ENCODE measurements at places on chromosomes 2 and 18.

- DNase-seq = no peak
Observed at GRCh38 chr2:148538375-148538774, 106.2 kb upstream of the EPC2 start.

- DNase-seq = no peak
Observed at GRCh38 chr2:68737711-68738110, 3.1 kb downstream of the ARHGAP25 start.

- DNase-seq = peak; percentile 61
Observed at GRCh38 chr18:69250305-69251151, 150.2 kb upstream of the DOK6 start.

DNA sequence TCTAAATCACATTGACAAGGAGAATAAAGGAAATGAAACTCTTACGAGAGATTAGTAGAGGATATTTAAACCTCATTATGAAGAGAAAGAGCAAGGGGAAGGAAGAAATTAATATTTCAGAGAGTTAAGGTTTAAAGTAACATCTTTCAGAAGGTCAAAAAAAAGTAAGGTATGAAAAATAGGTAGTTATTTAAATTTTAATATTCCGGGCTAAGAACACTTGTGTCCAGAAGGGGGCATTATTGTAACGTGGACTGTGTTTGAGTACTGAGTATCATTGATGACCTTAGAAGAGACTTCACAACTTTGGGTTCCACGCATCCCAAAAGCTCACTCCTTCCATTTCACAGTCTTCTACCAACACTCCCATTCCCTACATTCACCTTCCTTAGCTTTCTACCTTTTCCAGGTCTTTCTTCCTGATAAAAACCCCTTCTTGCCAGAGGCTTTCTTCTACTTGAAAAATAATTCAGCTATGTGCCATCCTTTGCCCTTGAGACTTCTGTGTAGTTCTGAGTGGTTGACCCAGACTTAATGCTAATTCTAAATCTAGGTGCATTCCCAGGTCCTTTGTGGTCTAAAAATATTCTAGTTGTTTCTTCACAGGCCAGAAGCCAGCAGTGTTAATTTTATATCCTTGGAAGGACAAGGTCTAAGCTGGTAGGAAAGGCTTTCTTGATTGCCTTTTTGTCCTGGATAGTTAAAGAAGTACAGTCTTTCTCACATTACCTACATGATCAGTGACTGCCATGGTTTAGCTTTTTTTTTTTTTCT is 16.5 kb downstream of the DYNC1I2 start:
- no peak for DNase-seq

DNA sequence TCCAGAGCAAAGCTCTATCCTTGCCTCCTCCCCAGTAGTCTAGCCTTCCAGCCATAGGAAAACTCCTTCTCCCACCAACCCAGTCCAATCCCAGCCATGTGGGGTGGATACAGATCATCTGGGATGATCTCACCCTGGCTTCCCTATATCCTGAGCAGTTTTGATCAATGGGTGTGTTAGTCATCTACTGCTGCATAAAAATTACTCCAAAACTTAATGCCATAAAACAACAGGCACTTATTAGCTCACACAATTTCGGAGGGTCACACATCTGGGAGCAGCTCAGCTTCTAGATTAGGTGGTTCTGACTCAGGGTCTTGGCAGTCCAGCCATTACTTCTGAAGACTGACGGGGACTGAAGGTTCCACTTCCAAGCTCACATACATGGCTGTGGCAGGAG is 190.4 kb downstream of the SPP2 start:
- peak; percentile 78 for DNase-seq

- DNase-seq = no peak
Observed at GRCh38 chr2:104043864-104044263, 810.1 kb upstream of the POU3F3 start.

GRCh38 chr18:26536664-26537063 is 11.7 kb downstream of the KCTD1 start:
- DNase-seq = no peak

DNA sequence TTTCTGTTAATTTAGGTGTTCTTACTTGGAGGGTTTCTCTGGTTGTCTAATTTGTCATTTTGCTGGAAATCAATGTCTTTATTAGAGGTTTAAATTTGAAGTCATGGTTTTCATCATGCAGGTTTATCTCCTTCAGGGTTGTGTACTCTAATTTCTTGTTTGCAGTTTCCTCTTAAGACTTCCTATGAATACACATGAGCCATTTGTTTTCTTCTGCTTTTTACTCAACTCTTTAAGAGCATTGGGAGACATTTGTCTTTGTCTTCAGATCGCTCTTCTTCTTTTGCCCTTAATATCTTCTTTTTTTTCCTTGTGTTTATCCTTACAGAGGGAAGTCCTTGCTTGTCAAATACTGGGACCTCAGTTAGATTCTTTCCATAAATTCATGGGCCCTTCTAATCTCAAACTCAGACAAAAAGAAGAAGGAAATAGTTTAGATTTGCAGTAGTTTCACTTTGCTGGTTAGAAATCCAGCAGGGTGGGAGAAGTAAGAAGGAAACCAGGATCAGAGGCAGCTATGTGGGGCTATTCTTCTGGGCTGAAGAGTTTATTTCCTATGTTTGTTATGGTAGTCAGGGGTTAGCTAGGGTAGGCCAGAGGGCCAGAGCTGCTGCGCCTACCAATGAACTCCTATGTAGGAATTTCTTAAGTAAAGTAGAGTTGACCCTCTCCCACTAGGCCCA is 176.6 kb downstream of the DYSF start:
- no peak for DNase-seq

GRCh38 chr2:157574165-157574564 is 54.5 kb downstream of the ACVR1C start:
- DNase-seq = no peak

- no peak for DNase-seq
Observed at GRCh38 chr2:175844169-175844568, 157.9 kb downstream of the LNPK start.

DNA sequence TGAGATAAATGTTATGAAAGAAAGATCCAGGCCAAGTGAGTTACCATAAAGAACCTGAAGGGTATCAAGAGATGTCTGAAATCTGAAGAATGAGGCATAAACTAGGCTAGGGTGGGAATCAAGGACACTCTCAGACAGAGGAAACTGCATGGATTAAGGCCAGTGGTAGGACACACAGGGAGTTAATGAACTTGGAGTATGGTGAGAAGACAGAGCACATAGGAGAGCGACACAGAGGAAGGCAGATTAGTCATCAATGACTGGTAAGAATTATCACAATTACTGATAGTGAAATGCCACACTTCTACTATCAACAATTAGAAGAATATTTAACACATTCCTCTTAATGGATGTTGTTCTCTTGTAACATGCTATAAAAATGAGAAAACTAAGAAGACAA is 76.9 kb downstream of the TTC21B start:
- DNase-seq = no peak

DNA sequence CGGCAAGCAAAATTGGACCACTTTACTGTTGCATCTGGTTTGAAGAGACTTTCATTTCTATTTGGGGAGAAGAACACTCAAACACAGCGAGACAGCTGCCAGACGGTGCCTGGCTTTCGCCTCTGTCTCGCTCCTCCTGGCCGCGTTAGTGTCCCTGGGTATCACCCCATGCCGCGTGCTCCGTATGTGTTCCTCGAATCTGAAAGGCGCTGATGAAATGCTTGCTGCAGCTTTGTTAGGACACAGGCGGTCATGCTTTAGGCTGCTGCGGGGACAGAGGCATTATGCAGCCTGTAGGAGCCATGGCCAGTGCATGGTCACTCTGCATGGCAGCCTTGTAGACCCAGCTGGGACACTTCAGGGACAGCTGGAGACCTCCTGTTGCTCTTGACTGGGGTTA is 53.9 kb downstream of the LDLRAD4 start:
- DNase-seq = no peak

DNA sequence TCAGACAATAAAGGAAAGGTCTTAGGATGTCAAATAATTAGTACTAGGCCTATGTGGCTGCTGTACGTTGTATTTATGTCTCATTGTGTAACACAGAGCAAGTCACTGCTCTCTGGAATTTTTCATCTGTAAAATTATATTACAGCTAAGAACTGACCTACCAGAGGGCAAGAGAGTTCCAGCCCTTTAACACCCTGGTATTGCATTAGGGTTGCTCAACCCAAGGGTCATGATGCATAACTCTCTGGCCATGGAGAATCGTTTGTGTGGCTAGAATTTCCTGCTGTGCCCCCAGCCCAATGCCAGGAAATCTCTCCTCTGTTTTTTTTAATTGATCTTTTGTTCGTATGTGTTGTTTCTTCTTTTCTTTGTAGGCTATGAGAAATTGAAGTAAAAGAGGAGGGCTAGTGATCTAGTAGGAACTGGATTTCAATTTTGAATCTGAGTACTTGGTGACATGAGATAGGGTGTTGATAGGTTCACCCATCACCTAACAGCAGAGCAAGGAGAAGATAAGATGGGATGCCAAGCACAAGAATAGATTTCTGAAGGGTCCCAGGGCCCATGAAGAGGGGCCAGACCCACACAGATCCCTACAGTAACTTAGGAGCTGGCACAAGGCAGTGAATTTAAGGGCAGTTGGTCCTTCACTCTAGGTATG is 571.2 kb upstream of the TNP1 start:
- no peak for DNase-seq

DNA sequence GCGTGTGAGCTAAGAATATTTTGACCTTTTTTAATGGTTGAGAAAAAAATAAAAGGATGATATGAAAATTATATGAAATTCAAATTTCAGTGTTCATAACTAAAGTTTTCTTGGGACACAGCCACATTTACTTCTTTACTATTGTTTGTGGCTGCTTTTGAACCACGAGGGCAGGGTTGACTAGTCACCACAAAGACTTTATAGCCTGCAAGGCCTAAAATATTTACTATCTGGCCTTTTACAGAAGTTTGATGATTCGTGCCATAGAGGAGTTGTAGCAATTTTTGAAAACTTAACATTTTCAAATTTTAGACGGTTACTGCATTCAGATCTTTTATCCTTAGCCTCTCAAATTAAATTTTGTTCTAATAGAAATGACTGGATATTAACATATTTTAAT is 69.9 kb downstream of the LIMS1 start:
- no peak for DNase-seq

- no peak for DNase-seq
Observed at GRCh38 chr2:24840962-24841945, 48.0 kb downstream of the CENPO start.

DNA sequence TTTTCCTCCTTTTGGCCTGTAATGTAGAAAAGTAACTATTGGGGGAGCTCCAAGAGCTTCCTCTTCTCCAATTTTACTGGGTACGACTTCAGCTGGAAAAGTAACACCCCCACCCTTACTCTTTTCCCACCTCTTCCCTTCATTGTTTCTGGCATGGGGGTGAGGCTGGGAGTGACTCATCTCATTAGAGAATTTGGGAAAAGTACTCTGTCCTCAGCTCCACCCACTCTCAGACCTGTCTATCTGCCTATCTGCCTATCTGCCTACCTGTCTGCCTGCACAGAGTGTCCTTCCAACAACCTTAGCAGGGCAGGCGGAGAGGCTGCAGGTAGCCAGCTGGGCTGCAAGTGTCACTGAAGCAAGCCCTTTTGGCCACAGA is 93.6 kb downstream of the EPHA4 start:
- no peak for DNase-seq

- DNase-seq = no peak
Observed at GRCh38 chr2:69940691-69941090, 20.7 kb downstream of the ASPRV1 start.

DNA sequence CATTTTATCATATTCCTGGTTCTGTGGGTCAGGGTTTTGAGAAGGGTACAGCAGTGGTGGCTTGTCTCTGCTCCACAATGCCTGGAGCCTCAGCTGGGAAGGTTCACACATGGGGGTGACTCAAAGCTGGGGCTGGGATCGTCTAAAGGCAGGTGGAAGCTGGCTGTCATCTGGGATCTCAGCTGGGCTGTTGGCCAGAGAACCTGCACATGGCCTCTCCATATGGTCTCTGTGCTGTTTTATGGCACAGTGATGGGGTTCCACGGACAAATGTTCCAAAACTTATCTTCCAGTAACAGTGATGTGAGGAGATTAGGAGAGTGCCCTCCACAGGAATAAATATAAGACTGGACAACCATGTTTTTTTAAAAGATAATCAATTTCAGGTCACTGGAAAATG is 191.4 kb downstream of the SS18 start:
- DNase-seq = no peak

DNA sequence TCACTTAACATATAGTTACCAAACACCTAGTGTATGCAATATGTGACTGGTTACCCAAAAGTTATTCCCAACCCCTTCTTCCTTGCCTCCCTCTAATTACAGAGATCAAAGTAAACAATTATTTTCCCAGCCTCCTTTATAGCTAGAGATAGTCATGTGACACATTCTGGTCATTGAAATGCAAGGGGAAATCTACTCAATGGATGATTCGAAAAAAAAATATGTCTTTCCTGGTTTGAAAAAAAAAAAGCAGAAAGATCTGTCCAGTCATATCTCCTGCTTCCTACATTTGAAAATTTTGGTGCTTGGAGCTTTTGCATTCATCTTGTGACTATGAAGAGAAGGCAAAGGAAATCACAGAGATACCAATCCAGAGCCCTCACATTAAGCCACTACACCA is 27.6 kb upstream of the UGP2 start:
- DNase-seq = no peak

DNA sequence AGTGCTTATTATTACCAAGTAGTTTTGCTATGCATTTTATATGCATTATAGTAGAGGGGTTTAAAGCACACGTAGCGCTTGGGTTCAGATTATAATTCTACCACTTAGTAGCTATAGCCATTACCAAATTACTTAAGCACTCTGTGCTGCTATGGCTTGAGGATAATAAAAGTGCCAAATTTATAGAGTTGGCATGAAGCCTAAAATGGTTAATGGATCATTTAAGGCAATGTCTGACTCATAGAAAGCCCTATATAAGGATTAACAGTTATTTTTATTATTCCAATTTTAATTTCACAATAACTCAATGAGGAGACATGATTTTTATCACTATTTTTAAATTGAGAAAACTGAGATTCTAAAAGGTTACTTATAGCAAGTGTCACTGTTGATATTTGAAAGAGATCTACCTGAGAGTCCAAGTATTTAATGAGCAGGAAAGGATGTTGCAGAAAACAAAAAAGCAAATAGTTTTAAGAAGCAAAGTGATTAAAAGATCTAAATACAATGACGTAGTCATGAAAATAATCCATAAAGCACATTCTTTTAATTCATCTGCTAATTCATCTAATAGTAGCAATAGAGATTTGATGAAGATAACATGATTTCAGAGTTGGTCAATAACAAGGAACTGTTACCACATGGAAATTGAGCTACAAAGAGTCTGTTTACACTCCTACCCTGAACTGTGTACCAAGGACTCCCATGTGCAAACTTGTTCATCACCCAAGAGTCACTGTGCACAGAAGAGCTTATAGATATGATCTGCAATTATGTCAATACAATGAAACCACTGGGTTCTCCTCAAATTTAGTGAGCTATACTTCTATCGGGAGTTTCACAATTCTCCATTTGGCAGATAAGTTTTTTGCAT is 78.8 kb upstream of the DTNA start:
- DNase-seq = no peak

DNA sequence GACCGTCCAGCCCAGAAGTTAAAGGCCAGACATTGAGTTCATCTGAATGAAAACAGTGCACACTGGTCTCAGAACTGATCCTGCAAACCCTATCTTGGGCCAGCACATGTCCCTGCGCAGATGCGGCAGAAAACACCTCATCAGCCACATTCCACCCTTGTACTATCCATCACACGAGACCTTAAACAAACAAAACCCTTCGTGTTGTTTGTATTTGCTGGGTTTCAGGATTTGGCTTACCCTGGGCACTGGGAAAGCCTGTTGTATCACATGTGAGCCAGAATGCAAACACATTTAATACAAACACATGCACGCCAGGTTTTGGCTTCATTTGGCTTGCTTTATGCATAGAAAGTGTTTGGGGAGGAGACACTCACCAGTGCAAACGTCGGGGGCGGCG is 12.5 kb downstream of the WIPF1 start:
- no peak for DNase-seq

Data from fibroblast of skin of left biceps (primary cell).